ENCODE measurements at places on chromosomes 1 and 21.

GRCh38 chr1:207897188-207897587 is 13.7 kb downstream of the CD34 start:
- DNase-seq: no peak

GRCh38 chr1:29122682-29123052 is 1.0 kb downstream of the TMEM200B start:
- peak; percentile 97 for DNase-seq

DNA sequence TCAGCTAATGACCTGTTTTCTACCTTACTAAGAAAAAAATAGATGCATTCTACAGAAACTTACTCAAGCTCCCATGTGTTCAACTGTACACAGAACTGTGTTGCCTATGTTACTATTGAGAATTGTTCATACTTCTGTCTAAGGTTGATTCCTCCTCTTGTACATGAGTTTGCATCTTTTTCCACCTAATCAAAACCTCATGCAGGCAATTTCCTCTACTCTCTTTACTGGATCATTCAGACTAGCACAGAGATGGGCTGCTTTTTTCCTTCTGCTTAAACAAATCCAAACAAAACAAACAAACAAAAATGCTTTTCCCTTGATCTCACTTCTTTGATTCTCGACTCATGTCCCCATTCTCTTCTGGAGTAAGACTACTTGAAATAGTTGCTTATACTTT is 58.8 kb upstream of the PTGFR start:
- peak; percentile 63 for DNase-seq

DNA sequence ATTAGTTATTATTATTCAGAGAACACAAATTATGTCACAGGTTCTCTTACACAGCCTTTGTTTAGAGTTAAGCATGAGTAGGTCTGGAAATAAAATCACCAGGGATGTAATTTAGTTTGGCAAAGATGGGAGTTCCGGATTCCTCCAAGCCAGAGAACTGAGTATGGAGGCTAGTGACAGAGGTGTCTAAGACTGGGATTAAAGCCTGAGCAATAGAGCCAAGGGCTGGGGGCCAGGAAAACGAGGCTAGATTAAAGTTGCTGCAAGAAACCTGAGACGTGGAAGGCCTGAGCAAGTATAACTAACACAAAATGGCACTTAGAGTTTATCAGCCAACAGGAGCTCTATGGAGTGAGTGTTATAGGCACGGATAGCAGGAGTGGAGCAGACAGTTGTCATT is 381.6 kb downstream of the SRGAP2C start:
- DNase-seq: no peak

DNA sequence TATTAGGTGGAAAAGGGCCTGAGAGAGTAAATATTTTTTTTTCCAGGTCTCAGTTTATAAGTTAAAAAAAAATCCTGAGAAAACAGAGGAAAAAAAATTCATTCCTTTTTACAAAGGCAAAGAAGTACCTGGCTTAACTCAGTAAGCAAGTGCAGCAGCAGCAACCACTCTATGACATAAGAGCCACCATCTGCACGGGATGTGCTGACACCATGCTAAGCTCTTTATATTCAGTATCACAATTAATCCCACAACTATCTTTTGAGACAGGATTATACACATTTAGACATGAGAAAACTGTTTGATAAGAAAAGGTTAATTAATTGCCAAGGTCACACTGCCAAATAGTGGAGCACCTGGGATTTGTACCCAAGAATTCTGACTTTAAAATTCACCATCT is 13.4 kb upstream of the DPT start:
- DNase-seq: no peak

DNA sequence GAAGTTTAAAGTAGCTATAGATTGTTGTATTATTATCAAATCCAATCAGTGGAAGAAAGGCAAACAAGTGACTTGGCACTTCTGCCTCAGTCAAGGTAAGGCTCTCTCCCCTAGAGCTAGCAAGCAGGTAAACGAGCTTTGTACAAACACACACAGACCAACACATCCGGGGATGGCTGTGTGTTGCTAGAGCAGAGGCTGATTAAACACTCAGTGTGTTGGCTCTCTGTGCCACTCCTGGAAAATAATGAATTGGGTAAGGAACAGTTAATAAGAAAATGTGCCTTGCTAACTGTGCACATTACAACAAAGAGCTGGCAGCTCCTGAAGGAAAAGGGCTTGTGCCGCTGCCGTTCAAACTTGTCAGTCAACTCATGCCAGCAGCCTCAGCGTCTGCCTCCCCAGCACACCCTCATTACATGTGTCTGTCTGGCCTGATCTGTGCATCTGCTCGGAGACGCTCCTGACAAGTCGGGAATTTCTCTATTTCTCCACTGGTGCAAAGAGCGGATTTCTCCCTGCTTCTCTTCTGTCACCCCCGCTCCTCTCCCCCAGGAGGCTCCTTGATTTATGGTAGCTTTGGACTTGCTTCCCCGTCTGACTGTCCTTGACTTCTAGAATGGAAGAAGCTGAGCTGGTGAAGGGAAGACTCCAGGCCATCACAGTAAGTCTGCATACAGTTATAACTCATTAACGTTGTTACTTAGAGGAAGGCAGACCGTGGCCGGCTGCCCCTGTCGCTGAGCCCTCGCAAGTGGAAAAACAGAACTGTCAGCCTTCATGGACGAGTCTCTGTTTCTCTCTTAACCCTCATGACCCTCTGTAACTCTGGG is at the start of gene PALMD:
TSS of gene PALMD (plus strand) at position 415 of the 833 bp plus-strand sequence. CDS start at position 620, 205 bp downstream.
- peak; percentile 42 for DNase-seq

DNA sequence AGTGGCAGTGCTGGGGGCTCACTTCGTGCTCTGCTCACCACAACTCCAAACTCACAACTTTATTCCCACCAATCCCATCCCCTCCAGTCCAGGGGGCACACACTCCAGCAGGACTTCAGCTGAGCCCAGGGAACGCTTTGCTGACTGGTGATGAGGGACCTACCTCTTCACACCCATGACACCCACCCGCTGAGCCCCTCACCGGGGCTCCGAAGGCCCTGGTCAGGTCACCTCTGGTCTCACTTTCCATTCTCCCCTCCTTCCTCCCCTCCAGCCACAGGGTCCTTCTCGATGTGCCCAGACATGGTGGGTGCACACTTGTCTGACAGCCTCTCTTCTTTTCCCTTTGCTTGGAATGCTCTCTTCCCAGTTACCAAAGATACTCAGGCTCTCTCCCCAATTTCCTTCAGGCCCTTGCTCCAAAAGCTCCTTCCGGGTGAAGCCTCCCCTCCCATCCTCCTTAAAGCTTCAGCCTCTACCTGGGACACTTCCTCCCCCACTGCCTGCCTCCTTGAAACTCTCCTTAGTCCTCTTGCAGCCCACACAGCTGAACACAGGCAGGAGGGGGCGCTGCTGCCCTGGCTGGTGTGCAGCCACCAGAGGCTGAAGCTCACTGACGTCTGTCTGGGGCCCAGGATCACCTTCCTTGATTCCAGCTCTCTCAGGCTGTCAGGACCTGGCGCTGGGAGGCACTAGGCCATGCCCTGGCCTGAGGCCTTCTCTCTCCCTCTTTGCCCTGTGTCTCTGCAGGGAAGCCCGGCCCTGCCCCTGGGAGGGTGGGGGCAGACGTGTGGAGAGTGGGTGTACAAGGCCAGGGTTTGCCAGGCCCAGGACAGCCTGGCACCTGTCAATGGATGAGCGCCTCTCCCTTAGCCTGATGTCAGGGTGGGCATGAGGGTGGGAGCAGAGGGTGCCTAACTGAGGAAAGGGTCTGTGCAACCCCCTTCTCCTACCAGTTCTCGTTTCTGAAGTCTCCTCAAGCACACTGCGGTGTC is 1.6 kb downstream of the KCNE1 start:
- peak; percentile 63 for DNase-seq

DNA sequence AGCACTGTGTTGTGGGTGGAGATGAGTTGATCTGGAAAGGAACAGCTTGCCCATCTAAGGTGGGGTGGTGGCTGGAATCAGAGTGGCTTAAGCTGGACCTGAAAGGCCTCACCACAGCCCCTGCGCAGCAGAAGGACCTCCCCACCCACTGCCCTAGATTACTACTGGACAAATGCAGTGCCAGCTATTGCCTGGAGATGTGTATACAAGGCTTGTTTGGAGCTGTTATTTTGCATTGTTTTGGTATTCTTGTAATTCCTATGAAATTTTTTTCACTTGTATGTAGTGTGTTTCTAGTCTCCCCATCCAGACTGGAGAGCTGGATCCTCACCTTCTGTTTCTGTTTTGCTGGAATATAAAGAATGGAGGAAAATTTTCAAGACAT is 1.3 kb upstream of the SLC30A1 start:
- no peak for DNase-seq

DNA sequence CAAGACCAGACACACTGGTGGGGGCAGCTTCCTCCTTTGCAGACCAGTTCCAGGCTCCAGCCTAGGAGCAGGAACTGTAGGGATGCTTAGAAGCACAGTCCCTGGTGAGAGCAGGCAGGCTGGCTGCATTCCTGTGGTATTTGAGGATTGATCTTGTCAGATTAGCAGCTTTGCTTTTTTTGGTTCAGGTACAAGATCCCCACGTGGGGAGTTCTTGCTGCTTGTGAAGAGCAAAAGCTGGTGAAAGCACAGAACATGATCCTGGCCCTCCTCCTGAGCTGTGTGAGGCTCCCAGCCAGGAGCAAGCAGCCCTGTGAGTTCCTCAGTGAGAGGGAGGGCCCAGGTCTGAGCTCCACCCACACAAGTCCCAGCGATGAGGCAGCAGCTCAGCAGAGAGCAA is 75.3 kb upstream of the ARTN start:
- peak; percentile 95 for DNase-seq

DNA sequence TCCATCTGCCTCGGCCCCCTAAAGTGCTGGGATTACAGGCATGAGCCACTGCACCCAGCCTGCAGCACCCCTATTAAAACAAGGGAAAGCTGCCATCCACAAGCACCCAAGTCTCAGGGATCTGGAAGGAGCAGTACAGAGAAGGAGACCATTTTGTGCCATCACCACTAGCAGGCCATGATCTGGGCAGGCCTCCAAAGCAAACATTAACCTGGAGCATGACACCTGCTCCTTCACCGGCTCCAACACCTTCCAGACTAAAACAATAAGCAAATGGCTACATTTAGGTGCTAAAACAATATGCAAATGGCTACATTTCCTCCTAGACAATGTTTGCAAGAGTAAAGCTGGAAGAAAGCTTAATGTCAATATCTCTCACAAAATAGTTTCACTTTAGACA is 16.7 kb downstream of the MEAF6 start:
- no peak for DNase-seq

DNA sequence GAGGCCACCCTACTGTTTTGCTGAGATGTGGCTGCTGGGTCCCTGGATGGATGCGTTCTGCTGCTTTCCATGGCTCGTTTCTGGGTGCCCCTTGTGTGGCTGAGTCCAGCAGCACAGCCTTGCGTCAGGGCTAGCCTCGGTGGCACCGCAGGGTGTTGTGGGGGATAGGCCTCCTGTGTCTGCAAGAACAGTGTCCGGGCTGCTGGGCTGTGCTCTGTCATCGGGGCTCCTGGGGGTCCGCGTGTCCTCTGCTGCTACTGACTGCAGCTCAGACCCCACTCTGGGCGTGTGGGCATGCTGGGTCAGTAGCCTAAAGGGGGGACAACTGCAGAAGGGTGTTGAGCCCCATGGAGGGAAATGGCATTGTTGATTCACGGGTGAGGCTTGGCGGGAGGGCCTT is 4.9 kb downstream of the RRP1 start:
- no peak for DNase-seq

GRCh38 chr1:14365301-14365988 is 233.0 kb upstream of the KAZN start:
- no peak for DNase-seq

- no peak for DNase-seq
Measured at GRCh38 chr1:222233444-222234158, 314.3 kb downstream of the HHIPL2 start.

GRCh38 chr1:3463408-3463863 is 9.0 kb downstream of the ARHGEF16 start:
- DNase-seq: no peak

GRCh38 chr1:201312298-201312697 is 29.0 kb downstream of the PKP1 start:
- DNase-seq: no peak

DNA sequence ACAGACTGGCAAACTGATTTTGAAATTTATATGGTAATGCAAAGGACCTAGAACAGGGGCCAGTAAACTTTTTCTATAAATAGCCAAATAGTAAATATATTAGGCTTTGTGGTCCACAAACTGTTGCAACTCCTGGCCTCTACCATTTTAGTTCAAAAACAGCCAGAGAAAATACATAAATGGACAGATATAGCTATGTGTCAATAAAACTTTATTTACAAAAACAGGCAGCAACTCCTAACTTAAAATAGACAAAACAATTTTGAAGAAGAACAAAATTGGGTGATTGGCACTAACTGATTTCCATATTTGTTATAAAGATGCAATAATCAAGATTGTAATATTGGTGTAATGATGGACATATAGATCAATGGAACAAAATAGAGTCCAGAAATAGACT is 6.7 kb upstream of the TRAF5 start:
- no peak for DNase-seq

DNA sequence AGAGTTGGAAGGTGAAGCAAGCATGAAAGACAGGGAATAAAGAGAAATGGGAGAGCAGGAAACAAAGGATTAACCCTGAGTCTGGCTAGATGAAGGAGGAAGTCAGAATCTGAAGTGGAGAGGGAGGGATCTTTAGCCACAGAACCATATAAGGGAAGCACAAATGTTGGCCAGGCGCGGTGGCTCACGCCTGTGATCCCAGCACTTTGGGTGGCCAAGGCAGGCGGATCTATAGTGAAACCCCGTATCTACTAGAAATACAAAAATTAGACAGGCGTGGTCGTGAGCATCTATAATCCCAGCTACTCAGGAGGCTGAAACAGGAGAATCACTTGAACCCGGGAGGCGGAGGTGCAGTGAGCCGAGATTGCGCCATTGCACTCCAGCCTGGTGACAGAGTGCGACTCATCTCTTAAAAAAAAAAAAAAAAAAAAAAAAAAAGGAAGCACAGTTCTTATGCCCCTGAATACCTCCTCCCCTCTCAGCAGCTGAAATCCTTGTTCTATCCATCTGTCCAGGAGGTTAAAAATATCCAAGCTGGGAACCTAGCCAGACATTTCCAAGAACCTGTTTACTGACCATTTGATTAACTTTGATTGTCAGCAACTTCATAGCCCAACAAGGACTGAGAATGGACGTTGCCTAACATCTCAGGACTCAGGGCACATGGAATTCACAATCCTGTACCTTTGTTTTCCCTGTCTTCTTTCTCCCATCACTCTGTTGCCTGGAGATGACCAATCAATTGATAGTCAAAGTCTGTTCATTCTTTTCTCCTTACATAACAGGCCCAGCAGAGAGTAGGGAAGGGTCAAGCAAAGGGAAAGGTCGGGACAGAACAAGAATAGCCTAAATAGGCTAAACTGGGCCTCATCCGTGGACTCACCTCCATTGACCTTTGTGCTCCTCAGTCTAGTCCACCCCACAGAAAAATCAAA is 10.6 kb downstream of the TXNIP start:
- DNase-seq: peak; percentile 64

- no peak for DNase-seq
Measured at GRCh38 chr21:46171585-46171984, 12.7 kb downstream of the SPATC1L start.

- no peak for DNase-seq
Measured at GRCh38 chr21:42319376-42319775, 4.2 kb upstream of the TFF3 start.

DNA sequence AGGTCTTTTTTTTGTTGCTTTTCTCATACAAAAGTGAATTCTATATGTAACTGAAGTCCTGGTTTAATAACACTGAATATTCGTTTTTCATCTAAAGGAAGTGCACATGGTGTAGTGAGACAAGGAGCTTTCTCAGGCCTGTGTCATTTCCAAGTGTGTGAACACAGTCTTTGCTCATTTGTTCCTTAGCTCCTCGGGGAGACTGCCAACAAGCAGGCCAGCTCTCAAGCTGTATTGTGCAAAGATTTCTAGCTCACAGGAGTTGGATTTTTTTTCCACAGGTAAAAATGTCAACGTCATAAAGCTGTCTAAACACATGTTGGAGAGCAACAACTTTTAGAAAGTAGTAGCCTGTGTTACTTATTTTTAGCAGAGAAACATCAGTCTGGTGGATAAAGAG is 87.8 kb upstream of the S1PR1 start:
- peak; percentile 10 for DNase-seq

Measured in foreskin fibroblast (primary cell).